Fibroblast of skin of left quadriceps (primary cell): ENCODE measurements at places on chromosomes 3 and 15.

- DNase-seq = no peak
These were observed 49.9 kb downstream of the CLEC3B start for GRCh38 chr3:45075821-45076625.

GRCh38 chr3:71031914-71032521 is 551.5 kb downstream of the FOXP1 start:
- no peak for DNase-seq

- DNase-seq = no peak
These were observed 150.2 kb downstream of the DNAJB8 start for GRCh38 chr3:128316481-128316891.

DNA sequence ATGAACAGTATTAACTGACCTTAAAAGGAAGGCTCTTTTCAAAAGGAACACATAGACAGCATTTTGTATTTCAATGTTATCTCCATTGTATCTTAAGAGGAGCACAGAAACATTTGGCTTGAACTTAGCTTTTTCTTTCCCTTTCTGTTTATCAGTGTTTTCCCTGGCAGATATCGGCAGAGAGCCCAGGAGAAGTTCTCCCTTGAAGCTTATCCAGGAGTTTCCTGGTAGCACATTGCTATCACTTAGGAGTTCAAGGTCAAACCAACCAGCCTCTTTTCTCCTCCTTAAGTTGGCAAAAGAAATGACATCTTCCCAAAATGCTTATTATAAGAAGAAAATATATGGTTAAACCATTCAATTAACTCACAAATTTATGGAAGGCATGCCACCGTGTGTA is 344.6 kb upstream of the UBE2E2 start:
- DNase-seq = no peak

DNA sequence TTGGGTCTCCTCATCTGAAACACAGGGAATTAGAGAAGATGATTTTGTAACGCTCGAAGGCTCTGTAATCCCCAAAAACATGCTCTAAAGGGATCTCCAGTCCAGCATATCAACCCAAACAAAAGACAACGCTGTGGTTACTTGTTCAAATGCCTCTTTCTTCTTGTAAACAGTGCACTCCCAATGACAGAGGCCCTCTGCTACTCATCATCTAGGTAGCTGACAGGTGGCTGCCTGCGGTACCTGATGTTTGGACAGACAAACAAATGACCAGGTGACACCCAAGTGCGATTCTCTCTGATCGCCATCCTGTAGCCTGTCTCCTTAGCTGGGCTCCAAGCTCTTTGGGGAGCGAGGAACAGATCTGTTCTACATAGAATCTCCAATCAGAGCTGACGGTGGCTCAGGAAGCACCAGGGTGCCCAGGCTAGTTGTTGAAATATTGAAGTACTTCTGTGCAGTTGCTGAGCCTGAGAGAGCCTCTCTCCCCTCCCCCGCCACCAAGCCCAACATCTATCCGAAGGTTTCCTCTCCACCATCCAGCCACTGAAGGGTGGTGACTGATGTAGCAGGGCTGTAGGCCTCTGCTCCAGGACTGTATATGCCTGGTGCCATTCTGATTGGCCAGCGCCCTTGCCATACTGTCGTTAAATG is 238.7 kb downstream of the XXYLT1 start:
- DNase-seq = no peak

DNA sequence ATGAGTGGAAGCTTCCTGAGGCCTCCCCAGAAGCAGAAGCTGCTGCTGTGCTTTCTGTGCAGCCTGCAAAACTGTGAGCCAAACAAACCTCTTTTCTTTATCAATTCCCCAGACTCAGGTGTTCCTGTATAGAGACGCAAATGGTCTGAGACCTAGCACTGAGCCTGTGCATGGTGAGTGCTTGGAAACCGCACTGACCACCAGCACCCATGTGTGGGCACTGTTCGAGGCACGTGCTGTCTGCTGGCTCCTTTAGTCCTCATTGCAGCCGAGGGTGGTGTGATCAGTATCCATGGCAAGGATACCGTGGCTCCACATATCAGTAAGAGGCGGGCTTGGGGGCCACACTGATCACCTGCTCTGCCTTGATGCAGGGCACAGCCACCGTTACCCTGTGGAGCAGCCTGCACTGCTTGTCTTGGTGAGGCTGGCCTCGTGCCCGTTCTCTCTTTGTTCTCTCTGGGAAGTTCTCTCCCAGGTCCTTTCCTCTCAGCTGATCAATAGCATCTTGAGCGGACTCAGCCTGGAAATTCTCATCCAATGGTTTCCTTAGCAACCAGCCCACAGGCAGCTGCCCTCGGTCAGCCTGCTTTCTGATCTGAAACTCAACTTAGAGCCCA is 101.0 kb downstream of the PLXNA1 start:
- no peak for DNase-seq

GRCh38 chr15:83178869-83179325 is 28.7 kb downstream of the HDGFL3 start:
- no peak for DNase-seq

GRCh38 chr3:14933820-14934425 is 13.5 kb upstream of the NR2C2 start:
- DNase-seq = no peak

DNA sequence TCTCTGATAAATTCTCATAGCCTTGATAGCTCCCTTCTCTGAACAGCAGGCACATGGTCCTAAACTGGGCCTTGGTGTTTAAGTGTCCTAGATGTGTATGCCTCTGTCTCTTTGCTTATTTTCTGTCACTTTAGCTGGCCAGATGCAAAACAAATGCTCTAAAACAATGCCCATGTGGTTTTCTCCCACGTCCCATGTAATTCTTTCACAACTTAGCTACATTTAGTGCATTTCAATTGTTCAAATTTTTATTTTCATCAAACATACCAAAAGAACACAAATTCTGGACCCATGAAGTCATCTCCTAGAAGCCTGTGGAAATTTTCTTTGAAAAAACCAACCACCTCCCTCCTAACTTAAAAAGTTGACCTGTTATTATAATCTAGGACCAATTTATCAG is 491.3 kb upstream of the AGTR1 start:
- no peak for DNase-seq
